ENCODE measurements at places on chromosomes 2 and 18.

GRCh38 chr2:33205693-33206434, 259.1 kb downstream of the LTBP1 start:
- DNase-seq: no peak

DNA sequence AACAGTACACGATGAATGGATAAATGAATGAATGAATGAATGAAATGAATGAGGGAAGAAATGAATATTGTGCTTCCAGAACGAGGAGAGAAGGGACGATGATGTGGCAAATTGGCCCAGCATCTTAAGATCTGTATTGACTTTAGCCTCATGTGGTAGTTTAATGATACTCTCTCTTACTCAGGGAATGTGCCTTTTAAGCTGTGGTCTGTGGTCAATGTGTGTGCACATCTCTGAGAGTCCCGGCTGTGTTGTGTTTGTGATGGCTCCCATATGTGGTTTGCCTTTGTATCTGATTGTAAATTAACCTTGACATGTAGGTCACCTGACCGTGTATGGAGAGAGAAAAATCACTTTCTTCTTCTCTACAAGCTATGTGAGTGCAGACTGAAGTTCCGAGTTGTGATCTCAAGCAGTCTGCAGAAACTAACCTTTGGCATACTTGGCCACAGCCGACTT, 91.2 kb downstream of the NEDD4L start:
- DNase-seq: no peak

DNA sequence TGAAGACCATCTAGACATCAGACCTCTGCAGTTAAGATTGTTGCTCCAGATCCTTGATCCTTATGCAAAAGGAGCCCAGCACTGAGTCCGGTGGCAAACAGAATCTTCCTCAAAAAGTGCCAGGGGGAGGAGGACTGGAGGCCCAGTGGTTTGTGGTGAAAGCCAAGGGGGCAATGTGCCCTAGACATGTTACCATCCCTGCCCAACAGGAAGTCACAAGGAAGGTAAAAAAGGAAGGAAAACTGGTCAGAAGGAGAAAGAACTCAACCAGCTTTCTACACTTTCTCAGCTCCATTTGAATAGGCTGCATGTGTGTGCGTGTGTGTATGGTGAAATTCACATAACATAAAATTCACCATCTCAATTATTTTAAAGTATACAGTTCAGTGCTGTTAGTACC, 25.0 kb upstream of the KDM3A start:
- DNase-seq: no peak

DNA sequence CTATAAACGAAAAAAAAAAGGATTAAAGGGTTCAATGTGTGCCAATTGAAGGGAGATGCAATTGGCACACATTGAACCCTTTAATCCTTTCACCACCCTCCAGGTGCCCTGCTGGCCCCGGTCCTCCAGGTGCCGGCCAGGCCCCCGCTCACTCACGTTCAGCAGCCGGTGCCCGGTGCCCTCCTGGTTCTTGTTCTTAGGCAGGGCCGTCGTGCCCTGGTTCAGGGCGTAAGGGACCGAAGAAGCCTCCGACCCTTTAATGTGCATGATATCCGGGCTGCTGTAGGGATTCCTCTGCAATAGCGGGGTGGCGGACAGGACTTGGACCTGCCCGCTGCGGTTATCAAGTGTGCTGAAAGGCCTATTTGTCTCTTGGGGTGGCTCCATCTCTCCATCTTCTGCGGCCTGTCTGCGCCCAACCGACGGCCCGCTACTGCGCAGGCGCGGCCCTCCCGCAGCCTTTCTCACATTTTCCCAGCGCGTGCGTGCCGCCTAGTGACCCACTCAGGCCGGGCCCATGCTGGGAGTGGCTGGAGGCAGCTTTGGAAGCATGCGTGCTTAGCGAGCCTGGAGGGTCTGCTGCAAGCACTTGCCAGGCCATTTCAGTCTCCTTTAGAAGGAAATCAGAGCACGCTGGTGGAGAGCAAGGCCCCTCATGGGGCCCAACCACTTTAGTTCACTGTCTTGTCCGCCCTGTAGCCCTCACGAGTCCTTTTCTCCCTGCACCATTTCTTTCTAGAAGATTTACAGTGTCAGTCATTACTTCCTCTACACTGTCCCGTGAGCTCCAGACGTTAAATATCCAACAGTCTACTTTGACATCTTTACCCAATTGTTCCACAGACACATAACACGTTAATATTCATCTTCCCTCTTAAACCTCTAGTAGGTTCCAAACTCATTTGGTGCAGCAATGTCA, 24.3 kb downstream of the TMEM237 start:
- peak; percentile 62 for DNase-seq

GRCh38 chr2:145740302-145740701, 1220.4 kb upstream of the ZEB2 start:
- no peak for DNase-seq

DNA sequence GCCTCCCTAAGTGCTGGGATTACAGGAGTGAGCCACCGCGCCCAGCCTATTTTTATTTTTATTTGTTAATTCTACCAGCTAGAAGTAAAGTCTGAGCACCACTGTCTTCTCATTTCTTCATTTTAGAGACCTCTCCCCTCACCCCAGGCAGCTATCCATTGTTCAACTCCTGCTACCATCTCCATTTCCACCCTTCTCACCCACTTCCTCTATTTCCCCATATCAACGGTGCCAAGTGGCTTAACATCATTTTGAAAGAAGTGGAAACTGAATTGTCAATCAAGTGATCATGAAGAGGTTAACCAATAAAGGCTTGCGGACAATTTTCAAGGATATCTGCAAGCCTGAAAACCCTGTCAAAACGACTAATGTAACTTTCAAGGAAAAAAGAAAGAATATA, 323.1 kb downstream of the NBAS start:
- DNase-seq: no peak
